ENCODE measurements at places on chromosomes 3 and 15.

DNA sequence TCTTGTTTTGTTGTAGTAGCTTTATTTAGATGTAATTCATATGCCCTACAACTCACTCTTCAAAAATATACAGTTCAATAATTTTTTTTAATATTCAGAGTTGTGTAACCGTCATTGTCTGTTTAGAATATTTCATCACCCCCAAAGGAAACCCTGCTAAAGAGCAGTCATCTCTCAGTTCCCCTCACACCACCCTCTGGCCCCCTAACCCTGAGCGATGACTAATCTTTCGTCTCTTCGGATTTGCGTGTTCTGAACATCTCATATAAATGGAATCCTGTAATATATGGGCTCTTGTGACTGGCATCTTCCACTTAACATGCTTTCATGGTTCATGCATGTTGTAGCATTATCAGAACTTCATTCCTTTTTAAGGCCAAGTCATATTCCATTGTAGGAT lies 183.8 kb downstream of the ATG7 start:
- DNase-seq, result no peak

- no peak for DNase-seq
Measured at GRCh38 chr15:94047566-94047965, 183.8 kb upstream of the MCTP2 start.

DNA sequence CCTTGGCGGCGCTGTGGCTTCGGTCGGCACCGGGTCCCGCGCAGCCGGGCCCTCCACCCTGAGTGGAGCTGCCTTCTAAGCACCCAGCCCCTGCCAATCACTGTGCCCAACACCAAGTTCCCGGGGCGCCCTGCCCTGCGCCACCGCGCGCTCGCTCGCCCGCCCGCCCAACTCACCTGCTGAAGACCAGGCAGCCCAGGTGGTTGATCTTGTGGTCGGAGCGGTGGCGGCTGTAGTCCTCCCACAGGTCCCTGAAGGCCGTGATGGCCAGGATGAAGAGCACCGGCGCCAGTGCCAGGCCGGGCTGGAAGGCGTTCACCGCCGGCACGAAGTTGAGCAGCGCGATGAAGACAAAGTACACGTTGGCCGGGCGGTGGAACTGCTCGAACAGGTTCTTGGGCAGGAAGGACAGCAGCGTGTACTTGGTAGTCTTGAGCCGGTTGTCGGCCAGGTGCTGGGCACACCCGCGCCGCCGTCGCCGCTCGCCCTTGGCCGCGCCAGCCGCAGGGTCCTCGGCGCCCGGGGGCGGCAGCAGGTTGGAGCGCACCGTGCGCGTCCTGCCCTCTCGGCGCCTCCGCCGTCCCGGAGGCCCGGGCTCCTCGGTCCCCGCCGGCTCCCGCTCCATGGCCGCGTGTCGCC lies 536 bp downstream of the ATP10A start:
- DNase-seq, result no peak

- DNase-seq, result no peak
Measured at GRCh38 chr15:27352136-27352535, 381.2 kb downstream of the GABRG3 start.

DNA sequence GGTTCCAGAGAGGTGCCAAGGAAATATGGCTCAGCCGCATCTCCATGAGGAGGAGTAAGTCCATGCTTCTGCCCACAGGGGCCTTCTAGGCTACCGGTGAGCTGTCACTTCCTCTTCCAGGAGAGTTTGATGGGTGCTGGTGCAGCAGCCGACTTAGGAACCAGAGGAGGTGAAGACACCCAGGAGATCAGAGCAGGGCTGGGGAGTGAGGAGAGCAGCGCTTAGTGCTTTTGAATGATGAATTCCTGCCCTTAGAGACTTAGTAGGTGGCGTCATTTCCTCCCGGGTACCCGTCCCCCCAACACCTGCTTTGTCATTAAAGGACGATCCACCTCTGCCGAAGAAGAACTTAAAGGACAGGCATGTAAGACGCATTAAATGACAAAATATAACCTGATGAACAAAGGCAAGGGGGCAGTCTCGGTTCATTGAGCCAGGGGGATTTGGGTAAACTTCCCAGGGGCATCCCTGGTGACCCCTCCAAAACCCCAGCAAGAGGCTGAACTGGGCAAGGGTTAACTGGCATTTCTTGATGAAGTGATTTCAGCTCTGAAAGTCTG lies 67.6 kb downstream of the HES1 start:
- DNase-seq, result no peak

- DNase-seq, result peak; percentile 81
Measured at GRCh38 chr15:44194323-44195150, 534 bp downstream of the FRMD5 start.

DNA sequence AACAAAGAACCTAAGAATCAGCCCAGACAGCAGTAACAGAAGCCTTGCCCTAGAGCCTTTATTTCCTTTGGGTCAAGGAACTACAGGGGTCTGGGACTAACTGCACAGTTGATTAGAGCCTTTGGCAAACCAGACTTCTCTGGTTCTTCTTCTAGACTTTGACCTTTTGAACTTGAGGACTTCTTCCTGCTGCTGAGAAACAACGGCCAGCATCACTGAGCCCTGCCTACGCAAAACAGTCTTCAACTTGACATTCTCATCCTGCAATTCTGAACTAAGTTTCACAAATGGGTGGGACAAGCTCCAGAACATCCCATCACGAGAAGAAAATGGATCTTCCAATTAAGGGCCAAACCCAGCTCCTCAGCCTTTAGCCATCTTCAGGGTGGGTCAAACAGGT lies 31.4 kb downstream of the CMTM6 start:
- no peak for DNase-seq

- DNase-seq, result no peak
Measured at GRCh38 chr3:25019506-25019905, 408.6 kb upstream of the RARB start.

- no peak for DNase-seq
Measured at GRCh38 chr15:49692514-49693090, 71.8 kb downstream of the DTWD1 start.

- DNase-seq, result no peak
Measured at GRCh38 chr15:57283774-57284503, 92.4 kb upstream of the CGNL1 start.
